Fibroblast of pulmonary artery (primary cell): ENCODE measurements at places on chromosomes 5 and 9.
A peak's percentile ranks its signal among the peaks of the same experiment; 100 is the strongest.

DNA sequence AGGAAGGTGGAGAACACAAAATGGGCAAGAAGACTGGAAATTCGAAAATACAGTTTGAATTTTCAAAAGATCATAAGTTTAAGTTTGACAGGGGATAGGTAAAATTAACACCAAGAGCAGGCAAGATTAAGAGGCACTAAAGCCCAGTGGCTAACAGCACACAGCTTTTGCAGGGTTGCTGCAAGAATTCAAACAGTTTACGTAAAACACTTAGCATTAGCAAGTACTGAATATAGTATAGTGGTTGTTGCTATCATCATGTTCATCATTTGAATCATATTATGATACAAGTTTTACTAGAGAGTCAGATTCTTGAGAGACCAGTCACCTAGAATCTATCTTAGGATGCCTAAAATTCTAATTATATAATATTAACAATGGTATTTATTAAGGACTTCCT is 61.2 kb upstream of the IFNK start:
- DNase-seq = no peak

GRCh38 chr5:149747141-149747832 is 17.2 kb downstream of the PPARGC1B start:
- no peak for DNase-seq

- DNase-seq = no peak
Measured at GRCh38 chr9:100865111-100865510, 163.4 kb upstream of the PLPPR1 start.

DNA sequence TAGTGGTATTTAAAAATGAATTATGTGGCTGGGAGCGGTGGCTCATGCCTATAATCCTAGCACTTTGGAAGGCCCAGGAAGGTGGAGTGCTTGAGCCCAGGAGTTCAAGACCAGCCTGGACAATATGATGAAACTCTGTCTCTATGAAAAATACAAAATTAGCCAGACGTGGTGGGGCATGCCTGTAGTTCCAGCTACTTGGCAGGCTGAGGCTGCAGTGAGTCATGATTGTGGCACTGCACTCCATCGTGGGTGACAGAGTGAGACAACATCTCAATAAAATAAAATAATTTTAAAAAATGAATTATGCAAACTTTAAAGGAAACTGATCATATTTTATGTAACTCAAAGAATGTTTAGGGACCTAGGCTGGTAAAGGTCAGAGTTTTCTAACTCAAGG is 310.8 kb upstream of the DMRT1 start:
- DNase-seq = peak; percentile 44

GRCh38 chr5:106818552-106818951 is 852.2 kb downstream of the EFNA5 start:
- no peak for DNase-seq

DNA sequence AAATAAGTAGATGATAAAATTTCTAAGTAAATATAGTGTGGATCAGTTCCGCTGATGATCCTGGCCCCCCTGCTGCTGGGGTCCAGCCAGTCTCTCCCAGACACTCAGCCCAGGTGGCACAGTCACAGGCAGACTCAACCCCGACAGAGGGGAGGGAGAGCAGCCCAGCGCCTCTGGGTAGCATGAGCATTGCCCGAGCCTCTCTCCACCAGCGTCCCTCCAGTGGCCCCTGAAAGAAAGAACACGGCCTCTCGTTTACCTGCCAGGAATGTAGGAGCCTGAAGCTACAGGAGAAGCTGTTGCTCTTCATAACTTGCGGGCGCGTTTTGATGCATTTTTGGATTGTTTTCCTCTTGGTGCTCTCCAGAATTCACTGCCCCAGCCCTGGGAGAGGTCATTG is 68.8 kb upstream of the ICE1 start:
- DNase-seq = no peak
